SIG-M5 (cell line): ENCODE measurements at places on chromosomes 11 and 22.

- no peak for DNase-seq
Measured at GRCh38 chr11:100855466-100856067, 168.5 kb downstream of the ARHGAP42 start.

GRCh38 chr11:132712466-132712865 is 819.8 kb downstream of the OPCML start:
- no peak for DNase-seq

- no peak for DNase-seq
Measured at GRCh38 chr22:46075764-46076531, 74.4 kb upstream of the PPARA start.

- DNase-seq: no peak
Measured at GRCh38 chr11:16278979-16279378, 77.4 kb downstream of the SOX6 start.

DNA sequence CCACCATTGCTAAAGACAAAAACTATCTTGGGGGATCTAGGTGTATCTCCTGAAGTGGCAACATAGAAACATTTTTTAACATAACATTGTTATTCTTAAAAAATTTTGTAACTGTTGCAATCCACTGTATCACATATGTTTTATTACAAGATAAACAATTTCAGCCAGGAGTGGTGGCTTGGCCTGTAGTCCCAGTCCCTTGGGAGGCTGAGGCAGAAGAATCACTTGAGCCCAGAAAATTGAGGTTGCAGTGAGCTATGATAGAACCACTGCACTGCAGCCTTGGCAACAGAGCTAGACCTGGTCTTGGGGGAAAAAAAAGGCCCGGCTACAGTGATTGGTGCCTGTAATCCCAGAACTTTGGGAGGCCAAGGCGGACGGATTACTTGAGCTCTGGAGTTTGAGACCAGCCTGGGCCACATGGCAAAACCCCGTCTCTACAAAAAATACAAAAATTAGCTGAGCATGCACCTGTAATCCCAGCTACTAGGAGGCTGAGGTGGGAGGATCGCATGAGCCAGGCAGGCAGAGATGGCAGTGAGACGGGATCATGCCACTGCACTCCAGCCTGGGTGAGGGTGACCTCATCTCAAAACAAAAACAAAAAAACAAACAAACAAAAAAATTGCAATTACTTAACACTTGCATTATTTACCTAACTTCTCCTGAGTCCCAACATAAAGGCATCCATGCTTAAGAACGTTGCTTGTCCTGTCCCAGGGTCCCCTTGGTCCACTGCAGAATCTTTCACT is 1.5 kb upstream of the DEPDC5 start:
- DNase-seq: no peak

DNA sequence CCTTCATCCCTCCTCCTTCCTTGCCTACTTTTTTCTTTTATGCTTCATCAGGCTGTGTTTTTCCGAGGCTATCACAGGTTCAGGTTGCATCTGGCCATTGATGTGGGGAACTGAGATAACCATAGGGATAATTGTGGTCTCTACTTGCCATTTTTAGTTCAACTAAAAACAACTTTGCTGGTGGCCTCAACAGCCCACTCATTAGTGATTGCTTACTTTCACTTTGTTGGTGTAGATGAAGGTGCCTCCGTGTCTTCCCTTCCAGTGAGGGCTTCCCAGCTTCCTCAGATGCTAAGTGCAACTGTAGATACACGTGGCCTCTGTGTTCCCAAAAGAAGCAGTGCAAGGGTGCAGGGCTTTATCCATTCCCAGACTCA is 35.0 kb downstream of the KCNJ1 start:
- no peak for DNase-seq

GRCh38 chr11:125287491-125288210 is 123.1 kb downstream of the PKNOX2 start:
- no peak for DNase-seq

- no peak for DNase-seq
Measured at GRCh38 chr11:69429716-69430491, 51.6 kb upstream of the LINC01488 start.

DNA sequence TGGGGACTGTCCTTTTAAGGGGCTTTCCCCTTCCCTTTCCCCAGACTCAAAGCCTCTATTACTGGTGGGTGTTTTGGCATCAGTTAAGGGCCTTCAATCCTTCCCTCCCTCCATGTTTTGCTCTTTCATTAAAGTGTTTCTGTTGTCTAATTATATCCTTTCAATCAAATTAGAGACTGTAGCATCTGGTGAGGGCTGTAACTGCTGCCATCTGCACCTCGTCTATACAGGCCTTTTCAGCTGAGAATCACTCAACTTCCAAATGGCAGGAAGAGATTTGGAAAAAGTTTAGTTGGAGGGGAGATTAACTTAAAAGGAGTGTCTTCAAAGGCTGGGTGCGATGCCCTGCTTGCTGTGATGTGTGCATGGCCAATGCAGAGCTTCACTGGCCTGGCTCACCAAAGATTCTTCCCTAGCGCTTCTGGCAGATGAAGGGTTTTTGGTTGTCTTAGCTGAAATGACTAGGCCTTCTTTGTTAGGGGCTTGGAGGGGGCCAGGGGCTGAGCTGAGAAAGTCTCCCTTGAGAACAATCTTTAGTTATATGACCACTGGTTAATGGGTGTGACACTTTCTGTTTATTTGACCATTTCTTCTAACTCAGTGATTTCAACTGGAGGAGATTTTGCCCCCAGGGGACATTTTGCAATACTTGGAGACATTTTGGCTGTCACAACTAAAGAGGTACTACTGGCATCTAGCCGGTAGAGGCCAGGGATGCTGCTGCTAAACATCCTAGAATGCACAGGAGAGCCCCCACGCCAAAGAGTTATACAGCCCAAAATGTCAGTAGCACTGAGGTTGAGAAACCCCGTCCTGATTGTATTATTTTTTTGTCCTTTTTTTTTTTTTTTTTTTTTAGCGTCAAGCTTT is 7.5 kb downstream of the KREMEN1 start:
- DNase-seq: no peak

DNA sequence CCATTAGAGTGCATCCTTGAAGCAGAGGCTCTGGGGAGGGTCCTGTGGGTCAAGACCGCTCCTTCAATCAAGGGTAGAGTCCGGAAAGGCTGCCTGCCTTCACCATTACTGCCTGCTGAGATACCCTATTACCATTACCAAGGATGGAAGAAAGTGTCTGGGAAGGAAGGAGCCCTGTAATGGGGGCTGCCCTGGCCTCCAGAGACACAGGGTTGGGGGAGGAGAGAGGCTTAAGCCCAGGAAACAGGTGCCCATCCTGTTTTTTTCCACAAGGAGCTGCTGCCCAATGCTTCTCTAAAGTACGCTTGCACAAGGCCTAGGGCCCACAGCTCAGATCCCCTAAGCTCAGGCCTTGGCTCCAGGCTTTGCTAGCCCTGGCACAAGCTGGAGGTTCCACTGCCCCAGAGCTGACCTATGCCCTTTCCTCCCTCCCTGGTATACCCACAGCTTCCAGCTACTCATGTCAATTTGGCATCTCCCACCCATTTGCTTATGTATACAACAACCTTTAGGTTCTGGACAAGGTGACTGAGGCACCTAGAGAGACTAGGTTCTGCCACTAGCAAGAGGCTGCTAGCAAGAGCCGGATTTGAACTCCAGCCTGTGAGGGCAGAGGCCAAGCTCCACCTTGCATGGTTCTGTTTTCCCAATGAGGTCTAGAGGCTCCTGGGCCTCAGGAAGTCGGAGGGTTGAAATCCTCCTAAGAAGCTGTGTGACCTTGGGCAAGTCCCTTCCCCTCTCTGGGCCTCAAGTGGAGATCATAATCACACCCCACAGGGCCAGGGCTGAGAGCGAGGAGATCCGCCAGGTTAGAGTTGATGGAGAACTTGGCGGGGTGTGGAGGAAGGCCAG is 1.5 kb upstream of the PLCB3 start:
- no peak for DNase-seq

GRCh38 chr22:40006641-40007040 is 11.9 kb downstream of the FAM83F start:
- no peak for DNase-seq
